ENCODE measurements at places on chromosomes 3 and 15.

DNA sequence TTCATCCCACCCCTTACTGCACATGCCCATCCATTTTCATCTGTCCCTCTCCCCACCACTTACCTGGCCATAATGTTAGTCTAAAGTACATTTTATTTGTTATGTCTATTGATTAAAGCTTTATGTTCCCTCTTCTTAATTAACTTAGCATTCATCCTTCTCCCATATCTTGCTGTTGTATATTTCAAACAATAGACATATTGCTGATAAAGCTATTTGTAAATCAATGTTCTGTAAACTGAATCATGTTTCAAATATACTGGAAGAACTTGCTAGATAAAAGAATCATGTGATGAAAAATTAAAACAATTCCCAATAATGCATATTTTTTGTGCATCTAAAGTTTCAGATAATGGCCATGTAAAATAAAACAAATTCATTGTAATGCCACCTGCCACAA is 249.2 kb downstream of the IGSF11 start:
- no peak for DNase-seq

GRCh38 chr15:88832820-88833730 is 29.8 kb downstream of the ACAN start:
- no peak for DNase-seq

DNA sequence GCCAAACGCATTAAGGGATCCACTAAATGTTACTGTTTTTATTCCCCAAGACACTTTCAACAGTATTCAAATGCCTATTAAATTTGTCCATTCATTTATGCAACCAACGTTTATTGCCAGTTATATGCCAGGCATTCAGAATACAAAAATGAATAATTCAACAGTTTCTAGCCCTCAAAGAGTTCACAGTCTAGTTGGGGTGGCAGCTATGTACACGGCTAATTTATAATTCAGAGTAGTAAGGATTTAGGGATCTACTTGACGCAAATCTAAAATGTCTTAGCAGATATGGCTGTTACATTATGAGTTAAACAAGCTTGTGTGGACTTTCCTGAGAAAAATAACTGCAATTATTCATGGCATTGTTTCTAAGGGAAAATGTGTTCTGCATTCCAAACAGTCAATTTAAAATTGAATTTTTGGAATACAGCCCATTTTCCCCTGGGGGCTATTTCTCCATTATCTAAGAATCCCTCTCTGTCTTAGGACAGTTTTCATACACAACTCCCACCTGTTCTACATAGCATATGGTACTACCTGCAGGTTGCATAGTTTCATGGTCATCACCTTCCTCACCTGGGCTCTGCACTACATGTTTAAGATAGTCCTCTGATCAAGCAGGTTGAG is 11.5 kb upstream of the MSL2 start:
- DNase-seq, result no peak

DNA sequence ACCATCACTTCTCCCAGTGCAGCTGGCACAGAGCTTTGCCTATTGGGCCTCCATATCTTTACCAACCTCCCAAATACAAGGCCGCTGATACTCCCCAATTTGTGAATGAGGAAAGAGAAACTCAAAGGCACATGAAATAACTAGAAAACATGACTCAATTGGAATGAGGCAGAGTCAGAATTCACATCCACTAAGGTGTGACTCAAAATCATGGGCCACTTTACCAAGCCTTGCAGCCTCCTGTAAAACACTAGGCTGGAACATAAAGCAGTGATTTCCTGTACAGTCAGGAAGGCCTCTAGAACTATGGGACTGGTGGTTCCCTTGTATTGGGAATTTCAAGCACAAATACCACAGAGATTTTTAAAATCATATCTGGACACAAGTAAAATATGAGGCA is 128.6 kb downstream of the DCLK3 start:
- DNase-seq, result no peak

- DNase-seq, result peak; percentile 8
Measured at GRCh38 chr3:158991146-158991705, 189.4 kb downstream of the MFSD1 start.

DNA sequence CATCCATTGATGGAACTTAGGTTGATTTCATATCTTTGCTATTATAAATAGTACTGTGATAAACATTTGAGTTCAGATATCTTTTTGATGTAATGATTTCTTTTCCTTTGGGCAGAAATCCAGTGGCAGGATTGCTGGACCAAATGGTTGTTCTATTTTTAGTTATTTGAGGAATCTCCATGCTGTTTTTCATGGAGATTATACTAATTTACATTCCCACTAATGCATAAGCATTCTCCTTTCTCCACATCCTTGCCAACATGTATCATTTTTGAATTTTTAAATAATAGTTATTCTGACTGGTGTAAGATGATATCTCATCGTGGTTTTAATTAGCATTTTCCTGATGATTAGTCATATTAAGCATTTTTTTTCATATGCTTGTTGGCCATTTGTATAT is 144.0 kb upstream of the SUCLG2 start:
- no peak for DNase-seq

GRCh38 chr3:186839874-186840641 is 2.5 kb upstream of the ADIPOQ start:
- DNase-seq, result no peak

GRCh38 chr3:36729204-36730056 is 34.9 kb downstream of the DCLK3 start:
- DNase-seq, result no peak
